Calu3 (cell line): ENCODE measurements at places on chromosomes 7 and 10.

- no peaks in the 10 kb centered on the region for H3K27me3 ChIP-seq
- H3K27ac ChIP-seq: no peak overlapping the region
- no peaks in the 10 kb centered on the region for H3K36me3 ChIP-seq
- H3K4me1 ChIP-seq: no peaks in the 10 kb centered on the region
Observed at GRCh38 chr7:133977409-133978274, 149.5 kb upstream of the LRGUK start.

DNA sequence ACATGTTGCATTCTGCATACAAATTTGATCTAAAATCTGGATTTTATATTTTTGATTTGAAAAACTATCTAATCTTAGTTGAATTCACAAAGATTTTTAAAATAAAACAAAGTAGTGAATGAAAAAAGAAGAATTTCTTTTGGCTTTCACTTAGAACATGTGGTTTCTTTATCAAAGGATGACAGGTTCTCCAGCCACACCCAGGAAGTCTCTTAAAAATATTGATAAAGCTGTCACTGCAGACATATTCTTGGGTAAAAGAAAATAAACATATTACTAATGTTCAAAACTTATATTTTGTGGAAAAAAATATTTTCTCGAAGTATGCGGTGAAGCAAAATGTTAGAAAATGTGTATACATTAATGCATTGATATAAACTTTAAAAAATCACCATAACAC lies 44.3 kb downstream of the ARL4A start:
- H3K36me3 ChIP-seq: no peaks in the 10 kb centered on the region
- no peak overlapping the region for H3K4me3 ChIP-seq
- peaks cover 20% of the 10 kb centered on the region for H3K4me1 ChIP-seq
- H3K27ac ChIP-seq: no peak overlapping the region
- H3K27me3 ChIP-seq: no peaks in the 10 kb centered on the region

DNA sequence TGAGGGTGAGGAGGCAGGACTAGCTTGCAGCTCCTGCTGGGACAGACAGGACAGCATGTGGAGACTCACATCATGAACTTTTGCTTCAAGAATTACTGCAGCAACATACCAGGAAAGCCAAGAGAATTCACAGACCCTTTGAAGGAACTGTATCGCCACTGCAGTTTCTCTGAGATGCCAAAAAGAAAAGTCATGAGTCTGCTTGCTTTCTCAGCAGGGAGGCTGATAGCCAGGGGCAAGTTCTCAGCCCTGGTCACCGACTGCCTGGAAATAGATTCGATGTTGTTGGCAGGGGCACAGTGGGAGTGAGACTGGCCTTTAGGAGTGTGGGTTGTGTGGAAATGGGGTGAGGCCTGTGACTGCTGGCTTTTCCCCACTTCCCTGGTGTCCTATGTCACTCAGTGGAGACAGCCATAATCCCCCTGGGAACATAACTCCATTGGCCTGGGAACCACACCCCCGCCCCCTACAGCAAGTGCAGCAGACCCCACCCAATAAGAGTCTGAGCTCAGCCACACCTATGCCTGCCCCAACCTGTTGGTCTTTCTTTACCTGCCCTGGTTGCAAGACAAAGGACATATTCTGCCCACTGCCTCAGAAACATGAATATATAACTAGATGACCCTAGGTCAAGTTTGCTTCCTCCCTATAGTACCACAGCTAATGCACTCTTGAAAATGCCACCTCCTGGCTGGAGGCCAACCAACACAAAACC lies 1.6 kb upstream of the SAMD9 start:
- peak; percentile 67 for DNase-seq
- peak overlapping the region; percentile 15 for H3K4me3 ChIP-seq
- H3K36me3 ChIP-seq: peaks cover 32% of the 10 kb centered on the region
- peaks cover 49% of the 10 kb centered on the region for H3K4me1 ChIP-seq
- H3K27me3 ChIP-seq: no peaks in the 10 kb centered on the region

GRCh38 chr7:154794147-154794780 lies 208.7 kb downstream of the PAXIP1 start:
- H3K4me3 ChIP-seq: no peak overlapping the region
- DNase-seq: no peak

GRCh38 chr10:8568401-8568800 lies 513.9 kb downstream of the GATA3 start:
- peak; percentile 52 for DNase-seq
- H3K27me3 ChIP-seq: no peaks in the 10 kb centered on the region
- H3K36me3 ChIP-seq: peaks cover 9% of the 10 kb centered on the region
- peak overlapping the region; percentile 99 for H3K27ac ChIP-seq
- peak overlapping the region; percentile 50 for H3K4me3 ChIP-seq
- peaks cover 24% of the 10 kb centered on the region for H3K4me1 ChIP-seq

GRCh38 chr7:50362712-50363282 lies 58.3 kb downstream of the IKZF1 start:
- DNase-seq: no peak
- no peaks in the 10 kb centered on the region for H3K4me1 ChIP-seq
- no peak overlapping the region for H3K4me3 ChIP-seq

DNA sequence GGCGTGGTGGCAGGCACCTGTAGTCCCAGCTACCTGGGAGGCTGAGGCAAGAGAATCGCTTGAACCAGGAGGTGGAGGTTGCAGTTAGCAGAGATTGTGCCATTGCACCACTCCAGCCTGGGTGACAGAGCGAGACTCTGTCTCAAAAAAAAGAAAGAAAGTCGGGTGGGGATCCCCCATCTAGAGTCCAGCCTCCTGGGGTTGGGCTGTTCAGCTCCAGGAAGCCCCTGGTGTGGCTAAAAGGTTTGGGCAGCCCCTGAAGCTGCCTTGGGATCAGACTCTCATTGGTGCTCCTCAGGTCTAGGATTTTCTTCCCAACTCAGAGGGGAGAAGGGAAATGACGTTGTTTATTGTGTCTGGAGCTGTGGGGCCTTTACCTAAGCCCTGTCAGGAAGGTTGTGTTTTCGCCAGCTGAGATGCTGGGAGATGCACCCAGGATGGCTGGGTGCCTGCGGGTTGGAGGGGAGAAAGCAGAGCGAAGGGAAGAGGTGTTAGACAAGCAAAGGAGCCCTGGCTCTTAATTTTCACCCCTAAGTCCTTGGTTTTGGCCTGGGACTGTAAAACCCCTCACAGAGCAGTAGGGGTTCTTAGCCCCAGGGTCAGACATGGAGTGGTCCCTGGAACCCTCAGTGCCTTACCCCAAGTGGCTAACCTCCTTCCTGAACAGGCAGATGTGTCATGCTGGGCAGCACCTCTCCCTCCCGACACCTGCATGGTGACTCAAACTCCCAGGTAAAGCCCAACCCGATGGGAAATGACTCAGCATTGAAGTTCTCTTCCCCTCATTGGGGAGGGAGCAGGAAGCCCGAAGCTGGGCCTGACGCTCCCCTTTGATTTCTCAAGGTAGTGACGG lies 21.1 kb downstream of the PLAU start:
- DNase-seq: peak; percentile 94
- peaks cover 14% of the 10 kb centered on the region for H3K36me3 ChIP-seq
- peak overlapping the region; percentile 20 for H3K4me3 ChIP-seq
- H3K27ac ChIP-seq: peak overlapping the region; percentile 99

- DNase-seq: no peak
- peaks cover 19% of the 10 kb centered on the region for H3K4me1 ChIP-seq
Observed at GRCh38 chr7:43557831-43558495, 24.9 kb upstream of the STK17A start.

DNA sequence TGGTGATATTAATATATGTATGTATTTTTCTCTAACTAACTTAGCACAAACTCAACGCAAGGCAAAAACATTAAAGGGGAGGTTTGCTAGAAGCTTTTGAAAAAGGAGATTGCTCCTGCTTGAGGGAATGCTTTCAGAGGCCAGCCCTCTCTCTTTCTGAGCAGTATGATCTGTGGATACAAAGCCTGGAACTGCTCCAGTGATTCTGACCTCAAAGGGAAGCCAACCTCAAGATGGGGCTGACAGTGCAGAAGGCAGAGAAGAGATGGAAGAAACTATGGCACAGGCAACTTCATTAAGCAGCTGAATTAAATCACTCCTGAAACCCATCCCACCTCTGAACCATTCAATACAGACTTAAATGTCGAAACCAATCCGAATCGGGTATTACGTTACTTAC lies 102.4 kb downstream of the USP6NL start:
- no peak overlapping the region for H3K27ac ChIP-seq
- peaks cover 6% of the 10 kb centered on the region for H3K36me3 ChIP-seq
- H3K27me3 ChIP-seq: no peaks in the 10 kb centered on the region
